SK-N-MC (cell line): ENCODE measurements at places on chromosomes 13 and 19.

DNA sequence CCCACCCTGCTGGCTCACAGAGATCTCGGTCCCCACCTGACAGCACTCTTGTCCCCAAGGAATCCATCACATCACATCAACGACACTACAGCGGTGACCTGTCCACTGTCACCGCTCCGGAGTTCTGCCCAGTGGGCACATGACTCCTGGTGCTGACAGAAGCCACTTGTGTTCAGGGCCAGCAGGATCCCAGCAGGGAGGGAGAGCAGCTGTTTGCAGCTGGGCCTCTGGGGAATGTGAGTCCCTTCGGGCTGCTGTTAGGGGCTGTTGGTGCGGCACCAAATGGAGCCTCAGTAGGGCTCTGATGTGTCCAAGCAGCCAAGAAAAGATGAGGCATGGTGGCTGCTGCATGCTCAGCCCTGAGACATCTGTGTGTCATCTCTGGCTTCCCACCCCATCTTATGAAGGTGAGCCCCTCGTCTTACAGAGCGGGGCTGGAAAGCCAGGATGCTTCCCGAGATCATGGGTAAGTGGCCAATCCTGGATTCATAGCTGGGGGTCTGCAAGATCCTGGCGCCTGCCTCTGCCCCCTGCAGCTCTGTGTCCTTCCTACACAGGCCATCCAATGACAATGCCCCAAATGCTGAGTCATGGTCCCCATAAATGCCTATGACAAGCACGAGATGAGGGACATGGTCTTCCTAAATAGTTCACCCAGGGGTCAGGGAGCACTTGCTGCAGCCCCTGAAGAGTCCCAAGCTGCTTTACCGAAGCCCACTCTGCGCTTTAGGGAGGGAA, 56.0 kb downstream of the F2RL3 start:
- DNase-seq, result no peak

- no peak for DNase-seq
Observed at GRCh38 chr19:674282-675151, 1.7 kb upstream of the FSTL3 start.

DNA sequence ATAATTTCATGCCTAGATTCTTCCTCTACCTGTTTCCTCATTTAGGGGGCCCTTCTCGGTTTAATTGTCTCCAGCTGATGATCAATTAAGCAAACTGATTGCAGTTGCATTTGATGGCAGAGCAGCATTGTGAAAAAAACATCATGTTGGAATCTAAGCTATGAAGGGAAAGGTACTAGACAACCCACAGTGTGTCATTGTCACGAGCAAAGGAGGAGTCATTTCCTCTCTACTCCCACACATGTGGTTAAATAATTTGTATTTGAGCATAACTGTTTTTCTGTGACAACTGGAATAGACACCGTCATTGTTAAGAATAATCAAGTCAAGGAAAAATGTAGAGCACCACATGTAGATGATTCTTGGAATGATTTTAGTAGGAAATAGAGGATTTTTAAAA, 240.3 kb downstream of the DCT start:
- DNase-seq, result no peak

GRCh38 chr13:43664700-43665191, 122.0 kb downstream of the ENOX1 start:
- no peak for DNase-seq

- DNase-seq, result peak; percentile 12
Observed at GRCh38 chr13:93771227-93771626, 544.6 kb downstream of the GPC6 start.

GRCh38 chr19:24159707-24160106, 72.7 kb downstream of the ZNF254 start:
- no peak for DNase-seq

DNA sequence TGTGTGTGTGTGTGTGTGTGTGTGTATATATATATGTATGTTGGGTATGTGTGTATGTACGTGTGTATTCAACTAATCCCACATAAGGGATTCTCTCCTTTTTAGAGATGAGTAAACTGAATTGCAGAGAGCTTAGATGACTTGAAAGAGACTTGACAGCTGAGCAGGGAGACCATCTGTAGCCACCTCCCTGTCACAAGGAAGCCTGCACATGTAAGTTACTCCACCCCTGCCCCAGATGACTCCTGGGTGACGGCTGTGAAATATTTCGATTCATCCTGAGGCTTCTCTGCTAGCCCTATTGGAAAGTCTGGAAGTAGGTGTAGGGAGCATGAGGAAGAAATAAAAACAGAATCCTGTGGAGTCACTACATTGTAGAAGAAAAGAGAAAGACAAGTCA, 480.4 kb downstream of the FOXO1 start:
- DNase-seq, result no peak

DNA sequence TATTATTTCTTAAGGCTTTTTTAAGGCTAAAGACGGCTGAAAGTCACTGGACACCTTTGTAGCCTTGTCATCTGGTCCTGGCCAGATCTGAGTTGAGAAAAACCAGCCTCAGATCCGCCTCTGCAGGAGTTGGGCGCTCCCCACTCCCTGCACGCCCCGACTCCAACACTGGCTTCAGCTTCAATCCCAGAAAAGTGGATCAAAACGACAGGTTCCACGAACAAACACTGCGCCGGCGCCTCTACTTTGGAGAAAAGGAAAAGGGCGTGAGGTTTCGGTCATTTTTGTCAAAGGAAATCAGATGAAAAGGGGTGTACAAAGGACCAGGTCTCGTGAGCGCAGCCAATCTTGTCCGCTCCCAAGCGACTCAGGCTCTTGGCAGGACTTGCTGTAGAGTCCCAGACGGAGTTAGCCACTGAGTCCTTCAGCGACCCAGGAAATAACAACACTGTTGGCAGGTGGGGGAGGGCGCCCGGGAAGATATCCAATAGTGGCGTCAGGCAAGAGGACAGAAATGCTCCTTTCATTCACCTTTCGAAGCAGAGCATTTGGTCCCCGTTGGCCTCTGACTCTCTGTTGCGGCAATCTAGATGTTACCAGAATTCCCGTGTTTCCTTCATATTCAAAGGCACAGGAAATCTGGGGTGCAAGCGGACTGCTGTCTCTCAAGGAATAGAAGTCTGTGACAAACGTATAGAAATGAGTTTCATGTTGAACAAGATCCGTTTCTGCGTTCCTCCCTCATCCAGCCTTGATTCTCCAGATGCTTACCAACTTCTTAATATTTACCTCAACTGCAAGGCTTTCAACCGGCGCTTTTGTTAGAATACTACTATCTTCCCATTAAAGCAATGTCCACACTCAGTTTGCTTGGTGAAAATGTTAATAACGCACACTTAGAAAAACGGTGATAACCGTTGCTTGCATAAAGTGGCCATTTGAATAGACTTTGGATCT, 1.8 kb upstream of the CCNA1 start:
- DNase-seq, result no peak

GRCh38 chr19:40576151-40576584, 505 bp upstream of the SHKBP1 start:
- no peak for DNase-seq

- DNase-seq, result no peak
Observed at GRCh38 chr19:35514282-35514809, 897 bp upstream of the DMKN start.
